ENCODE measurements at places on chromosomes 1 and 21.
A peak's percentile ranks its signal among the peaks of the same experiment; 100 is the strongest.

GRCh38 chr1:40782371-40782956 lies 1.1 kb upstream of the KCNQ4 start:
- no peak for DNase-seq

DNA sequence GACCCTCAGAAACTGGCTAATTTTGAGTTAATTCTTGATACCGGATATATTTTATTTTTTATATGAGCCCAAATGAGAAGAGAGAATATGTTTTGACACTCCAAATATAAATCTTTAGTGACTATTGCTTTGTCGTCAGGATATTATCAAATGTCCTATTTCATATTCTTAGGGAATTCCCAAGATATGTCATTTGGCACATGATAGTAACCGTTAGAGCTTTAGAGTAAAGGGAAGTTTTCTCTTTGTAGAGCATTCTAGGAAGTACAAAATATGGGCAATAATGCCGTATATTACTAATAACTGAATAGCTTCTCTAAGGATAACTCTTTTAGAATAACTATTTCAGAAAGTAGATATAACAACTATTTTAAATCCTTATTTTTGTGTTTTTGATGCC lies 8.3 kb upstream of the AMY2B start:
- DNase-seq = no peak

DNA sequence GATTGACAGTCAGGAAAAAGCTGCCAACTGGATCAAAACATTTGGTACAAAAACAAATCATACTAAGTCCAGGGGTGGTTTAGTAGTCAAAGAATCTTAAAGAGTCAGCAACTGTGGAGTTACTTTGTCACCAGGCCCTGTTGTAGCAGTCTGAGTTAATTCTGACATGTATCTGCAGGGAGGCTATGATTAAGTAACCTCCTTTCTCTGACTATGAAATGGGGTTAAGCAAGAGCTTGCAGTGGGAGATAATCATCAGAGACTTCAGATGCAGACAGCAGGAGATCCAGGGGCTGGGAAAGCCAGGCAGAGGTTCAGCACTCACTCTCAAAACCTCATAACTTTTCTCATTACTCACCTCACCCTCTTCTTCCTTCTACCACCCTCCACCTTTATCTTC lies 99.2 kb upstream of the BTG3 start:
- DNase-seq = no peak

DNA sequence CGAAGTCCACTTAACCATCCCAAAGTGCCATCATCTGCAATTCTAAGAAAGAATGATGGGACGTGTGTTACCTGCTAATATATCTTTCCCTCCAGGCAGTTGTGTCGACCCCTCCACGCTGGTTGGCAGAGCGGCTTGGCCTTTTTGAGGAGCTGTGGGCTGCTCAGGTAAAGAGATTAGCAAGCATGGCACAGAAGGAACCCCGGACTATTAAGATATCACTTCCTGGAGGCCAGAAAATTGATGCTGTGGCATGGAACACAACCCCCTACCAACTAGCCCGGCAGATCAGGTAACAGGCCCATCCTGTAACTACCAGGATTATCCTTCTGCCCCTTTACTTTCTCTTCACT lies 520 bp downstream of the TARS2 start:
- DNase-seq = no peak

- DNase-seq = peak; percentile 15
Measured at GRCh38 chr1:172545396-172546004, 12.6 kb downstream of the SUCO start.

- no peak for DNase-seq
Measured at GRCh38 chr1:106194206-106194605, 862.3 kb upstream of the PRMT6 start.

- peak; percentile 61 for DNase-seq
Measured at GRCh38 chr1:3673381-3674099, 21.2 kb downstream of the TP73 start.

DNA sequence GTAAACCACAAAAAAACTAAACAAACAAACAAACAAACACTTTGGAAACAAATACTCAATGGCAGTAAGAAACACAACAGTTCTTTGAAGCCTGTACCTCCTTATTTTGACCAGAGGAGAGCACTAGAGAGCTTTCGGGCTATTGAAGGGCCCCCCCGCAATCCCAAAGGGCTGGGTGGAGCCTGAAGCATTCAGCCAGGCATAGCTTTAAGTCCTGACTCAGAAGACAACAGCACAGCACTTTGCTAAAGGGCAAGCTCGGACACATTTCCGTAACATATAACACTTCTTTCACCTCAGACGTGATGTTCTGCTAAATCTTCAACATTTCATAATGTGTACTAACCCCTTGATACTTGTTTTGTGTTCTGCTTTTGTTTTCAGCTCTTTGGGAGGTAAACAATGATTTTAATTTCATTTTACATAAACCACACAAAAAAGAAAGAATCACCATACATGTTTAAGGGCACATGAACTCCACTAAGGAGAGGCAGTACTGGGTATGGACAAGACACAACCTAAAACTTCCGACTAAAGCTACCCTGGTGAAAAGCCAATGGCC lies 9.7 kb upstream of the SHCBP1L start:
- DNase-seq = peak; percentile 87

DNA sequence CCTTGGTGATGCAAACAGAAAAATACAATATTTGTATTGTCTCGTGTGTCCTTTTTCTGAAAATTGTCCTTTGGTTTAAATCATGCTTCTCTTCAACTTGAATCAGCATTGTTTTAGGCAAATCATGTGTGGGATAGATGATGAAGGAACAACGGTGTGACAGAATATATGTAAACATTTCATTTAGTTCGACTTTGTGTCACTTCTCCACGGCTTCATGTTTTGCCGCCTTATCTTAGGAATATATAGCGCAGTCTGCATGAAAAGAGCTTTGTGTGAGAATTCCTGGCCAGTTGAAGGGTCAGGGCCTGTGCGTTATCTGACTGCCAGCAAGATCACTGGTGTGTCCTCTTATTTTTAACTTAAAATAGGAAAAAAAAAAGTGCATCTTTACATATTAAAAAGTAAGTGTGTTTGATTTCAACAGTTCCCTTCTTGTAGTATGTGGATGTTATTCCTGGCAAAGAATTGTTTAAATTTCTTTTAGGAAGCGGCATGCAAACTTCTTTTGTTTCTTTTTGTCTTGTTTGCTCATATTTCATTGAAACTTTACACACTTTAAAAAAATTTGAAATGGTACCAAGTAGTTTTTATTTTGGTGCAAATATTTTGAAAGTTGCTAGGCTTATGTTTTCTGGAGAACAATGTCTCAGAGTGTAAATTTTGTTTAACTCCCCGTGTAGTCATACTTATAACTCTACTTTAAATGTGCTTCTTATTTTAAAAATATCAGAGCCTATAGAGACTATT lies 465.2 kb downstream of the USP25 start:
- DNase-seq = no peak

GRCh38 chr1:225794954-225795353 lies 15.0 kb upstream of the EPHX1 start:
- no peak for DNase-seq

DNA sequence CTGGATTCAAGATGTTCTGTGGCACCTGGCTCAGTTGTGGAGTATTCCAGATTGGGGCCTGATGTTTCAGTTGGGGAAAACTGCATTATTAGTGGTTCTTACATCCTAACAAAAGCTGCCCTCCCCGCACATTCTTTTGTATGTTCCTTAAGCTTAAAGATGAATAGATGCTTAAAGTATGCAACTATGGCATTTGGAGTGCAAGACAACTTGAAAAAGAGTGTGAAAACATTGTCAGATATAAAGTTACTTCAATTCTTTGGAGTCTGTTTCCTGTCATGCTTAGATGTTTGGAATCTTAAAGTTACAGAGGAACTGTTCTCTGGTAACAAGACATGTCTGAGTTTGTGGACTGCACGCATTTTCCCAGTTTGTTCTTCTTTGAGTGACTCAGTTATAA lies 7.2 kb downstream of the FPGT start:
- DNase-seq = no peak

GRCh38 chr1:183901748-183902330 lies 96.9 kb downstream of the RGL1 start:
- DNase-seq = no peak

- DNase-seq = peak; percentile 72
Measured at GRCh38 chr1:201119206-201120197, 7.3 kb upstream of the CACNA1S start.

GRCh38 chr1:154881820-154882535 lies 11.9 kb upstream of the KCNN3 start:
- no peak for DNase-seq

- DNase-seq = no peak
Measured at GRCh38 chr1:230696722-230697437, 17.0 kb downstream of the AGT start.

DNA sequence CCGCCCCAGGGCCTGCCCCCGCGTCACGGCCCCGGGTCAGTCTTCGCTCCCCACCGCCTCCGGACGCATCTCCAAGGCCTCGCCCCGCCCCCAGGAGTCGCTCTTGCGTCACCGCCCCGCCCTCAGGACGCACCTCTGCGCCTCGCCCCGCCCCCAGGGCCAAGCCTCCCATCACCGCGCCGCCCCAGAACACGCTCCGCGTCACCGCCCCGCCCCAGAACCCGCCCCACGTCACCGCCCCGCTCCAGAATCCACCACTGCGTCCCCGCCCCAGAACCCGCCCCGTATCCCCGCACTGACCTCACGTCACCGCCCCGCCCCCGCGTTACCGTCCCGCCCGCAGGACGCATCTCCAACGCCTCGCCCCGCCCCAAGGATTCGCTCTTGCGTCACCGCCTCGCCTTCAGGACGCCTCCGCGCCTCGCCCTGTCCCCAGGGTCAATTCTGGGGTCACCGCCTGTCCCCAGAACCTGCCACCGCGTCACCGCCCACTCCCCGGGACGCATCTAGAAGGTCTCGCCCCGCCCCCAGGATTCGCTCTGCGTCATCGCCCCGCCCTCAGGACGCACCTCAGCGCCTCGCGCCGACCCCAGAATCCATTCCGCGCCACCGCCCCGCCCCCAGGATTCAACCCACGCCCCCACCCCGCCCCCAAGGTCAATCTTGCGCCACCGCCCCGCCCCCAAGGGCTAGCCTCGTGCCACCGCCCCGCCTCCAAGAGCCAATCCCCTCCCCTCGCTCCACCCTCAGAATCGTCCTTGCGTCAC lies 451 bp upstream of the CASP9 start:
- peak; percentile 98 for DNase-seq

DNA sequence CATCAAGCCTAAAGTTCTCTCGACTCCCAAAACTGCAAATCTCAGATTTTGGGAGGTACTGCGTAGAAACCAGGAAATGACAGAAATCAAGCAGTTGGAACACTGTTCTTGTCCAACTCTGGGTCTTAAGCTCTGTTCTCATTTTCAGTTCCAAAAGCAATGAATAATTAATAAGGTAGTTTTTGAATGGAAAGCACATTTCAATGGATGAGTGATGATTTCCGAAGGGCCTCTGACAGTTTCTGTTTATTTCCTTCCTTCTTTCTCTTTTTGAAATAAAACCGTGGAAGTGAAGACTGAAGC lies 20.9 kb upstream of the TARBP1 start:
- DNase-seq = no peak

DNA sequence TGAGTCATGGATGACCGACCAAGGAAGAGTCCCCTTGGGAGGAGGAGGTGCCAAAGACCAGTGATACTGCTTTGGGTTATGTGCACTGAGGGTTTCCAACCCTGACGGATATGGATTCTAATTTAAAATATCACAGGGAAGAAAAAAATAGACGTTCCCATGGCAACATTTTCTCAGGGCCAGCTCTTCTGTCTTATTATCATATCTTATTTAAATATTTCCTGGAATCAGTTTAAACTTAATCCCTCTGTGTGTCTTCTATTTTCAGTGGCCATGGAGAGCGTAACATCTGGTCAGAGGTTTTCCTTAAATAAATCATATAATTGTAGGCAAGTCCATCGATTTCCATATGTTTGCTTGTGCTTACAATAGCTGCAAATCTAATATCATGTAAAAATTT lies 205.4 kb upstream of the FMN2 start:
- DNase-seq = no peak

DNA sequence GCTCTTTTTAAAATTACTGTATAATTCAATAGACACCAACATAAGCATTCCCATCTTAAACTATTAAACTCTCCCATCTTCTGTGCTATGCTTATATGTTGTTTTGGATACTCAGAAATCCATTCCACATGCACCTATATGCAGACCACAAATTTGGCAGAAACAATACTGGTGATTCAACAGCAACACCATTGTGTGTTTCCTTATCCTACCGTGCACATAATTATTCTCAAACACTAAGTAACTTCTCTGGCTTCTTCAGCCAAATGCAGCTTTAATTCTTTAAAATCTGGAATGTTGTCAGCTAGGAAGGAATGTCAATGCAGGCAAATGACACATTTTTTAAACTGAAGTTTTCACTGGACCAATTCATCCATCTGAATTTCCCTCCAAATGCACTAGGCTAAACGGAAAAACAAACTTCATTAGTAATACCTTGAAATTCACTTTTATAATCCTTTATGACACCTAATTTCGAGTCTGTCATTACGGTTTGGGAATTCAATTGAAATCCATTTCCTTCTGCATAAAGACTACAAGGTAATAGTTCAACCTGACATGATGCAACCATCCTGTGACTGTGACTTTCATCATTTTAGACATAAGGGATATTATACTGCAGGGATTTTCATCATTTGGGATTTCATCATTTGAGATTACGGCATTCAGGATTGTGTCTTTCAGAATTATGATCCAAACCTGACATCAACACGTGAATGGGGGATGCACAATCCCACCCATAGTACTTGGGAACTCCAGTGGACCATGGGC lies 308.5 kb downstream of the LTN1 start:
- DNase-seq = no peak

GRCh38 chr1:150420560-150421265 lies 56.8 kb downstream of the RPRD2 start:
- no peak for DNase-seq

DNA sequence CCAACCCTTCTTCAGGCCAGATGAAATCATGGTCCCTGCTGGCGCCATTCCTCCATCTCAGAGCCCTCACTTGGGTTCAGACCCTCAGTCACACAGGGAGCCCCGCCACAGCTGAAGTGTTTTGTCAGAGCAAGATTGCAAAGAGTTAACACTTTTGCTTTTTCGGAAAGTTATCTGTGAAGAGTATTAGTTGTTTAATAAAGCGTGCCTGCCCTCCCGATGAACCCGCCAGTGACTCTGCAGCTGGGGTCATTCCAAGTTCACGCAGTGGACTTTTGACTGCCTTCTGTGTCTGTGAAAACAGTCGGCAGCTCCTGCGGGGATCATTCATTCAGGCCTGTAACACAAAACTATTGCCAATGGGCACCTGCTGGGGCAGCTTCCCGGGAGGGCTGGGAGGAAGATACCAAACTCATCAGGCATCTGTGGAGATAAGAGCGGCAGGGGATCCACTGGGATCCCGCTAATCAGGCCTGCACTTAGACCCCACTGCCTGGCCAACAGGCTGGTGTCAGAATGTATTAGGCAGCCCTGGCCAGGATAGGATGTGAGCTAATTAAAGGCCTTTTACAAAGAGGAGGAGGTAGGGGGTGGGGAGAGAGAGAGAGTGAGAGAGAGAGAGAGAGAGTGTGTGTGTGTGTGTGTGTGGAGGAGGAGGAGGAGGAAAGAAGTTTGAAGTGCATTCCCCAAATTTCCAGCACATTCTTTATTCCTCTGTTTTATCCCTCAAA lies 184.5 kb downstream of the DHRS3 start:
- DNase-seq = no peak
